ENCODE measurements at places on chromosomes 3 and 15.

- peak overlapping the region; percentile 83 for H3K4me3 ChIP-seq
- H3K27me3 ChIP-seq: no peaks in the 10 kb centered on the region
- H3K4me1 ChIP-seq: peaks cover 3% of the 10 kb centered on the region
- H3K36me3 ChIP-seq: no peaks in the 10 kb centered on the region
- peak overlapping the region; percentile 61 for H3K27ac ChIP-seq
Measured at GRCh38 chr15:91022832-91023129, 387 bp upstream of the VPS33B start.

DNA sequence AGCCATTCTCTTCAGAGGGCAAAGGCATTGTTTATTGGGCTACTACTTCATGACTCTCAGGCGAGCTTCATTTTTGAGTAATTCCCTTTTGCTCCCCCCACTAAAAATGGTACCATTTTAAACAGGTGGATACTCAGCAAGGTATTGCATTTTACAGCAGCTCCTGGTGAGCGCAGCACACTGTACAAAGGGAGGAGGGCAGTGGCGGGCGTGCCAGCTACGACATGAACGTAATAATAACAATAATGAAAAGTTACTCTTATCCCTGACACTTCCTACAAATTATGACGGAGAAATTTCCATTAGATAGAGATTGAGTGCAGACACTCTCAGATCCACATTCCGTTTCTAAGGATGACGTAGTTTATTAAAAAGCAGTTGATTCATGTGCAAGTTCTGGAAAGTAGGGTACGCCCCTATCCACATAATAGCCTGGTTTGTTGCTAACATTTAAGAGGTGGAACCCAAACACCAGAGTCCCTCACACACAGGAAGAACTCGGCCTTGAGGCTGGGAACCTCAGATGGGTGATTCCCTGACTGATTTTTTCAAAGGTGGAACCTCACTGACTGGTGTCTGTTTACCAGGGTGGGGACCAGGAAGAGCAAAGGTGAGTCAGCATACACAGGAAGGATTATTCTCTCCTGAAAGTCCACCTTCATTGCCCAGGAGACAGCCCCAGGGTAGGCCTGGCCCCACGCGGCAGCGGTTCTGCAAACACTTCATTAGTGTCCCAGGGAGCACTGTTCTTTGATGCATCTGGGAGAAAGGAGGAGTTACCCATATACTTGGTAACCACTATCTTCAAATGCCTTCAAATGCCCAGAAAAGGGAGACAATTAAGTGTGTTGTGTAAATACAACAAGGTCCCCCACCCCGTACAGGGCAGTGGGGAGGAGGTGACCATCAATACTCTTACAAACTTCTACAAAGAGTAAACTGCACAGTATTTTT lies 69.9 kb downstream of the LDHAL6B start:
- peaks cover 15% of the 10 kb centered on the region for H3K4me1 ChIP-seq
- H3K27me3 ChIP-seq: no peaks in the 10 kb centered on the region
- H3K4me3 ChIP-seq: no peak overlapping the region
- peaks cover 9% of the 10 kb centered on the region for H3K36me3 ChIP-seq
- no peak for DNase-seq

DNA sequence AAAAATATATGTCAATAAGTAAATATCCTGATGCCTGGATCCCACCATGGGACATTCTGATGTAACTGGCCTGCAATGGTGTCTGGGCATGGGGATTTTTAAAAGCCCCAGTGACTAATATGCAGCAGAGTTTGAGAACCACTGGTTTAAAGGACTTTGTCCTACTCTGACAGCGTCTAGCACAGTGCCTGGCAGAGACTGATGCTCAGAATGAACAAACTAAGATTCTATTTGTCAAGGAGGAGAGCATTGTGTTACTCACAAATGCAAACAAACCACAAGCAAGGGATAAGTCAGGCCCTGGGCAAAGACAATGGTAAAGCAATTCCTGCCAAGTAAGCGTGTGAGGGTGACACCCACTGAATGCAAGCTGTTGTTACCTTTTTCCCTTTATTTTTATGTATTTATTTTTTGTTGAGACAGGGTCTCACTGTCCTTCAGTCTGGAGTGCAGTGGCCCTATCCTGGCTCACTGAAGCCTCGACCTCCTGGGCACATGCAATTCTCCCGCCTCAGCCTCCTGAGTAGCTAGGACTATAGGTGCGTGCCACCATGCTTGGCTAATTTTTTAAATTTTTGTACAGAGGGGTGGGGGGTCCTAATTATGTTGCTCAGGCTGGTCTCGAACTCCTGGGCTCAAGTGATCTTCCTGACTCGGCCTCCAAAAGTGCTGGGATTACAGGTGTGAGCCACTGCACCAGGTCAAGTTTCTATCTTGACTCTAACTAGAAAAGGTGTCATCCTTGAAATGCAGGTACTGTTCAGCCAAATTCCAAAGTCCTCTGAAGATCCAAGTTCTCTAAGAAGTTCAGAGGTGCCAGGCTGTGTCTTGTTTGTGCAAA lies 909 bp upstream of the GPD1L start:
- peak; percentile 36 for DNase-seq
- H3K27me3 ChIP-seq: no peaks in the 10 kb centered on the region
- peaks cover 8% of the 10 kb centered on the region for H3K4me1 ChIP-seq
- no peak overlapping the region for H3K27ac ChIP-seq
- H3K4me3 ChIP-seq: peak overlapping the region; percentile 81

DNA sequence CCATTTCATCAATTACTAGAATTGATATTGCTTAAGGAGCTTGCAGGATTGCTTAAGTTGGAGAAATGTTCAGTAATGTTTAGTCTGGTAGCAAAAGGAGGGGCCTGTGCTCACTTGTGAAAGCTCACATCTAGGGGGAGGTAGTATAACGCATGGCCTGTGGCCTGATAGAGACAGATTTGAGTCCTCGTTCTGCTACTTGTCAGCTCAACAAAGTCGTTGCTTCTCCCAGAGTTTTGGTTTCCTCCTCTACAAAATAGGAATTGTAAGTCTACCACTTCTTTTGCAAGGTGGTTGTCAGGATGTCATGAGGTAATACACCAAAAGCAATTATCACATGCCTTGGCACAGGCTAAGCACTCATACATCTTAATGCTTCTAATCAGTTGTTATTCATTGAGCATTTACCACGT lies 1.3 kb downstream of the ST3GAL6 start:
- no peaks in the 10 kb centered on the region for H3K4me1 ChIP-seq
- no peaks in the 10 kb centered on the region for H3K27me3 ChIP-seq
- peak; percentile 75 for DNase-seq
- H3K4me3 ChIP-seq: no peak overlapping the region
- H3K27ac ChIP-seq: no peak overlapping the region

DNA sequence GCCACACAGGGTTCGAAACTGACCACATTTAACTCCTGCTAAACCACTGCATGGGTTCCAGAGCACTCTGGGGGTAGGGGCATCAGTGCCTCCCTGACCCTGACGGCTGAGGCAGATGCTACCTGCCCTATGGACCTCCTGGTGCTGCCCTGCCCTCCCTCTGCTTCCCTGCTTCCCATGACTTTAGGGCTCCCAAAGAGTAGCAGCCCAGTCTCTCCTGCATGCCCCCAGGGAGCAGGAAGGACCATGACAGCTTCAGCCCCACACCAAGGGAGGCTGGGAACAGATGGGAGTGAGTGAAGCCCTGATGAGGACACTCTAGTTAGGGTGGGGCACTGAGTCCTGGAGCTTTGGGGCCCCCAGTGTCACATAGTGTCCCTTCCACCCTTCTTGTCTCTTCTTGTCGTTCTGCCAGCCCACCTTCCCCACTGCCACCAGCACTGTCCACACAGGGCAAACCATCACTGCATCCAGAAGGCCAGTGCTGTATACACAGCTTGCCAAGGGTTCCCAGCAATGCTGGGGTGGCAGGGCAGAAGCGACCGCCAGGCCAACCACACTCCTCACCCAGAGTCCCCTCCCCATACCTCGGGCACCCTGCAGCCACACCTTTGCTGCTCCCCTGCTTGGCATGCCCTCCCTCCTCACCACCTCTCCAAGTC lies 31.0 kb downstream of the SRPRB start:
- peaks cover 2% of the 10 kb centered on the region for H3K4me1 ChIP-seq
- H3K4me3 ChIP-seq: no peak overlapping the region
- no peak overlapping the region for H3K27ac ChIP-seq
- no peak for DNase-seq
- peaks cover 11% of the 10 kb centered on the region for H3K27me3 ChIP-seq
- H3K36me3 ChIP-seq: peaks cover 31% of the 10 kb centered on the region

- peaks cover 7% of the 10 kb centered on the region for H3K4me1 ChIP-seq
- no peaks in the 10 kb centered on the region for H3K27me3 ChIP-seq
- no peaks in the 10 kb centered on the region for H3K36me3 ChIP-seq
- H3K4me3 ChIP-seq: no peak overlapping the region
Measured at GRCh38 chr3:11090551-11090950, 63.7 kb upstream of the HRH1 start.

DNA sequence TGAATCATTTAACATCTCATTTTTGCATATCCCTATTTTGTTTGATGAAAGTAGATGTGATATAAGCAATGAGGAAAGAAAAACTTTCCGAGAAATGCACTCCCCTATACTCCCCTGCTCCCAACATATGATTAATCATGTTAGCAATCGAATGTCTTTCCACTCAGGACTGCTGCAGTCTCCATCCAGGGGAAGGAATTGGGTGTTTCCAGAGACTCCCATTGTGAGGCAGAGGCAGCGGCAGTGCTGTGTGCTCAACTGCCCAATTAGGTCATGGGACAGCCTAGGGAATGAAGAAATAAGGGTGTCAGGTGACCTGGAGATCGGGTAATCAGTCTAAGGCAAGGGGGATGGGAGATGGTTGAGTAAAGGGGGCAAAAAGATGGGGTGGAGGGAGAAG lies 268.6 kb upstream of the MEIS2 start:
- no peaks in the 10 kb centered on the region for H3K36me3 ChIP-seq
- DNase-seq: no peak
- no peaks in the 10 kb centered on the region for H3K27me3 ChIP-seq
- no peak overlapping the region for H3K4me3 ChIP-seq
- no peaks in the 10 kb centered on the region for H3K4me1 ChIP-seq

- H3K27me3 ChIP-seq: no peaks in the 10 kb centered on the region
- H3K27ac ChIP-seq: no peak overlapping the region
- no peak overlapping the region for H3K4me3 ChIP-seq
Measured at GRCh38 chr3:60990442-60990730, 260.9 kb downstream of the FHIT start.

DNA sequence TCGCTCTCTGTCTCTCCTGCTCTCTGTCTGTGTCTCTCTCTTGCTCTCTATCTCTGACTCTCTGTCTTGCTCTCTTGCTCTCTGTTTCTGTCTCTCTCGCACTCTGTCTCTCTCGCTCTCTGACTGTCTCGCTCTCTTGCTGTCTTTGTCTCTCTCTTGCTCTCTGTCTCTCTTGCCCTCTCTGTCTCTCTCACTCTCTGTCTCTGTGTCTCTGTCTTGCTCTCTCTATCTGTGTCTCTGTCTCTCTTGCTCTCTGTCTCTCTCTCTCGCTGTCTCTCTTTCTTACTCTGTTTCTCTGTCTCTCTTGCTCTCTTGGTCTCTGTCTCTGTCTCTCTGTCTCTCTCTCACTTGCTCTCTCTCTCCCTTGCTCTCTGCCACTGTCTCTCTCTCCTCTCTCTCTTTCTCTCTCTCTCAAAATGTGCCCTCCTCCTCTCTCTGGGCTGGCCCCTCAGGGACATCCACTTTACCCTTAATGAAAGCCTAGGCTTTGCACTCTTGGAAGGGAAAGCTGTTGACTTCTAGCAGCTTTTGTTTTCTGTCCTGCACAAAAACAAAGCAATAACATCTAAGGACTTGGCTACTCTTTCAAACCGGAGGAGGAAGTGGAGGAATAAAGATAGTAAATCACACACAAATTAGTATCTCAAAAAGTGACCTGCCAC lies 73.9 kb upstream of the NR2E3 start:
- no peak overlapping the region for H3K4me3 ChIP-seq
- H3K4me1 ChIP-seq: peaks cover 3% of the 10 kb centered on the region
- no peaks in the 10 kb centered on the region for H3K27me3 ChIP-seq
- DNase-seq: no peak
- no peak overlapping the region for H3K27ac ChIP-seq
- peaks cover 3% of the 10 kb centered on the region for H3K36me3 ChIP-seq

GRCh38 chr15:85329561-85330422 lies 50.6 kb upstream of the AKAP13 start:
- no peak overlapping the region for H3K4me3 ChIP-seq
- no peaks in the 10 kb centered on the region for H3K36me3 ChIP-seq
- peak; percentile 83 for DNase-seq
- H3K27ac ChIP-seq: peak overlapping the region; percentile 81
